ENCODE measurements at places on chromosomes 7 and 10.

- DNase-seq, result peak; percentile 81
These were observed 335.1 kb upstream of the SEMA3A start for GRCh38 chr7:84529480-84530205.

DNA sequence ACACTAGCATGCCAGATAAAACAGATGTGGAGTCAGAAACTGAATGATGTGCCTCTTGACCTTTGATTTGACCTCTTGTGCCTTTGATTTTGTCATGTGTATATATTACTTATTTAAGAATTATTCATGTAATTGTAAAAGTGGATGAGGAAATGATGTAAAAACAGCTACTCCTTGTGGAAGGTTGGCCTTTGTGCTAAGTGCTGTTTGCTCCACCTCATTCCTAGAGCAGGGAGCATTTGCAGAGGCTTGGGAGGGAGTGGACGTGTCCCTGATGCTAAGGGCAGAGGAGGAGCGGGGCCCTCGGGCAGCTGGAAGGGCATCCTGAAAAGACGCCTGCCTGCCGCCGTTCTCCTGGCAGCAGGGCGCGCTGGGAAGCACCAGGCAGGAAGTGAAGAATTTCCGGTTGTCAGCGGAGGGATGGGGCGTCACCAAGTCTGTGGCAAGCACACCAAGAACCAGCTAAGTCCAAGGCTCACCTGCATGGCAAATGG lies 197.6 kb upstream of the ZNF32 start:
- DNase-seq, result no peak

DNA sequence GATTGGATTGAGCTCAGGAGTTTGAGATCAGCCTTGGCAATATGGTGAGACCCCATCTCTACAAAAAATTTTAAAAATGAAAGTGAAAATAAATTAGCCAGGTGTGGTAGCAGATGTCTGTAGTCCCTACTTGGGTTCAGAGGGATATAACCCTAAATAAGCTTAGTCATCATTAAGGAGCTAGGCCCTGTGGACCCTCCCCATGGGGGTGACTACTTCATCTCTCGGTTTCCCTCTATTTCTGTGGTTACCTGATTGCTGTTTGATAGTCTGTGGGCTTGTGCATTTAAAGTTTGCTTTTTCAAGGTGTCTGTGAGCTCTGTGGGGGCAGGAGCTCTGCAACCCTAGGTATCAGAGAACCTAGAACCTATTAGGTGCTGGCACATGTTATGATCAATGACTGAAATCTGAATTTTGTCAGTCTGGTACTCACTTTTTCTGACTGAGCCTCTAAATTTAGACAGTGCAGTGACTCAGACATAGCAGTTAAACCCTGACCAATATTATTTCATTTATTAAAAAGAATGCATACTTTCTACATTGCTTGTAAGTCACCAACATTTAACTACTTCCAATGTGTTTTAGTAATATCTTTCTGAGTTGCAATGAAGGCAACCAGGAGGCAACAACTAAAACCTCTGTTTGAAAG lies 8.1 kb upstream of the CUZD1 start:
- DNase-seq, result no peak

- DNase-seq, result peak; percentile 80
These were observed 145.1 kb downstream of the PLXNA4 start for GRCh38 chr7:132430861-132431822.

DNA sequence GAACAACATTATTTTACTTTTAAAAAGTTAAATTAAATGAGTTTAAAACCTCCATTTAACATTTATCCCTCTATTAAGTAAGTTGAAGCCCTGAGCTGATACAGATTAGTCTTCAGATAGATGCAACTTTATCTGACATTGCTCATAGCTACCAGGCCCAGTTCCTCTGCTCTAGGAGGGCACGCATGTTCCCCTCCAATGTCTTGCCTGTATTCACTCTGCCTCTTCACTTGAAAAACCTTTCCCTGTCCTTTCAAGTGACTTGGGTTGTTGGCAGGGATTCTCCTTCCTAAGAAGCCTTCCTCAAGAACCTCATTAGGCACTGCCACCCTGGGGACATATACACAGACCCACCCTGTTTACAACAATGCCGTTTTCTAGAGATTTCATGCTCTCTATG lies 270.4 kb downstream of the RELN start:
- DNase-seq, result no peak
